NCI-H187 (cell line): ENCODE measurements at places on chromosomes 5 and 9.

DNA sequence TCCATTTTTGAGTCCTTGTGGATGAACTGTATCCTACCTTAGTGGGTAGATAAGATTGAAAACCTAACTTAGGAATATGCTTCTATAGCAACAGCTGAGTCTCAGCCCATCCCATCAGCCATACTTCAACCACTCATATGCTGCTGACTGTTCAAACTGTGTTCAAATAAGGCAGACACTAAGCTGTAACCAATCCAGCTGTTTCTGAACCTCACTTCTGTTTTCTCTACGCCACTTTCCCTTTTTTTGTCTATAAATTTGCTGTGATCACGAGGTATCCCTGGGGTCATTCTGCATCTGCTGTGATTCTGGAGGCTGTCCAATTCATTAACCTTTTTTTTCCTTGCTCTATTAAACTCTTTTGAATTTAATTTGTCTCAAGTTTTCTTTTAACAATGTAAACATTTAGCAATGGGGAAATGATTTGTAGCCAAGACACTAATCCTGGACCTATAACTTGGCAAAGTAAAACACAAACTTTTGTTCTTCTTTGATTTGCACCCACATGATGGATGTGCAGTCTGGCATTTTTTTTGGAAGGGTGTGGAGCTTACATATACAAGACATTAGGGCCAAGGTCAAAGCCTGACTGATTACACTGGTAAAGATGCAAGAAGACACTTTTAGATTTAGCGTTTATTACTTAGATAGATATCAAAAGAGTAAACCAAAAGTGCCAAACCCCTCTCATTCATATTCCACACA, 14.9 kb upstream of the SCGB3A2 start:
- no peak for DNase-seq

- DNase-seq: no peak
Measured at GRCh38 chr9:93141771-93142483, 7.9 kb upstream of the NINJ1 start.

DNA sequence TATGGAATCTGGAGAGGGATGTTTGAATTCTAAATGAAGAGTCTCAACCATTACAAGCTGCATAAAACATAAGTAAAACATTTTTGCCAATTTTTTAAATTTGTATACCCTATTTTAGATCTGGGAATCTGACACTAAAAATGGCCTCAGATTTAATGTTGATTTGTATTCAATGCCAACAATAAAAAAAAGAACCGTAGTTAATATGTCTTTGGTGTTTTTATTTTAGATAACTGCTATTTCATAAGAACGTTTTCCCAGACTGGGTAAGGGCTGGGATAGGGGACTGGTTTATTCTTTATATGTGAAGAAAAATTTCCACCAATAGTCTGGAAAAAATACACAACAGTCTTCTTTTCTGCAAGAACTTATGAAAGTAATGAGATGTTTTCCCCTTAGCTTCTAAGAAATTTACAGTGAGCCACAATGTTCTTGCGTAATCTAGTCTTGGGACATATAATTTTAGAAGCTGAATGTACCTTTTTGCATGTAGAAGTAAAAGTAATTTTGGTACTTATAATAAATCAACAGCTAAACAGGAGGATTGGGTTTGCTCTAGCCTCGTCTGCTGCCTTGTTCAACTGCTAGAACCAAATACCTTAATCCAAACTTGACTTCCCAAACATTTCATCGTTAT, 244.6 kb upstream of the EFNA5 start:
- no peak for DNase-seq

GRCh38 chr5:35003018-35003957, 44.5 kb downstream of the AGXT2 start:
- DNase-seq: no peak

DNA sequence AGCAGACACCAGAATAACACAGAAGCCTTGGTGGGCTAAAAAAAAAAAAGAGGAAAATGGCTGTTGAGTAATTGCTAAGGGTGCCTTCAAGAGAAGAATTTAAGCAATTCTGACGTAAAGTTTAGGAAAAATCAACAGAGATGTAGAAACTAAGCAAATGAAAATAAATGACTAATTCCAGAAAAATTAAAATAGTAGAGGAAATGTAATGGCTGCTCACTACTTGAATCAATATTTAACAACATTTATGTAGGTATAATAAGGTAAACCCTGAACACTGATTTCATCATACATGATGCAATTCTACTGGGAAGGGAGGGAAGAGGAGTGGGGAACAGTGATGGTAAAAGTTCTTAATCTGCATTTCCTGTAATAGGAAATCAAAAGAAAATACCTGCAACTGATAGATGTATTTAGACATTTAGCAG, 41.4 kb downstream of the PUM3 start:
- DNase-seq: no peak

DNA sequence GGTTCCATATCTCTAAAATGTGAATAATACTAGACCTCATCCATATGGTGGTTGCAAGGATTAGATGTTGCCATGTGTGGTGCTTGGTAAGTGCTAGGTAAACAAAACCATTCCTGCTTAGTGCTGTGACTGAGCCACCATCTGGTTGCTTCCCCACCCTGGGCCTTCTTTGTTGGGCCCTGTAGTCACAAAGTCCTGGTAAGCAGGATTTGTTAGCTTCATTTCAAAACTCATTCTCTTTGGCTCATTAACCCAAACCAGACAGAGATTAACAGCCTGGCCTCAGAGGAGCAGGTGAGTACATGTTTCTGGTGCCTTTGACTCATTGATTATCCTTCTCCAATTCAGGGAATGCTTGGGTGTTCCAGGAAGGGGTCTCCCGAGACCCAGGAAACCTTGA, 240.2 kb downstream of the ARHGAP26 start:
- no peak for DNase-seq

DNA sequence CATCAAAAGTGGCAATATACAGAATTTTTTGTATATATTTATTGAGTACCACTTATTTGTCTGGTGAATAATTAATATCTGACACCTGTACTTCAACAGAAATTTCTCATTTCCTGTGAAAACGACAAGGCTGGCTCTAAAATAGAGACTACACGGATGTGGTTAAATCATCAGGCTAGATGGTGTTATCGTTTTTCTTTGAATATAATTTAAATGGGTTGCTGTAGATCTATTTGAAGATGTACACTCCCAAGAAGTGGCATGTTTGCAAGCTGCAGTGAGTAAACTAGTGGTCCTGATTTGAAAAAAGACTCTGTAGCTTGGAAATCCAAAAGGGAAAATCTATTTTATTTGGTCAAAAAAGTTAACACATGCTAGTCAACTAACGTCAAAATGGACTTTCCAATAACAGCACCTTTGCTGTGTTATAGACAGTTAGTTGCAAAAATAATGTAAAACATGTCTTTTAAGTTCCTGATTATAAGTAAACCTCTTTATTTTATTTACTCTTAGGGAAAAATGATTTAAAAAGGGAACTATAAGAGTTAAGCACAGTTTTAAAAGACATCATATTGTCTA, 13.8 kb downstream of the ST8SIA4 start:
- no peak for DNase-seq

- DNase-seq: no peak
Measured at GRCh38 chr9:5825895-5826622, 6.9 kb downstream of the ERMP1 start.

DNA sequence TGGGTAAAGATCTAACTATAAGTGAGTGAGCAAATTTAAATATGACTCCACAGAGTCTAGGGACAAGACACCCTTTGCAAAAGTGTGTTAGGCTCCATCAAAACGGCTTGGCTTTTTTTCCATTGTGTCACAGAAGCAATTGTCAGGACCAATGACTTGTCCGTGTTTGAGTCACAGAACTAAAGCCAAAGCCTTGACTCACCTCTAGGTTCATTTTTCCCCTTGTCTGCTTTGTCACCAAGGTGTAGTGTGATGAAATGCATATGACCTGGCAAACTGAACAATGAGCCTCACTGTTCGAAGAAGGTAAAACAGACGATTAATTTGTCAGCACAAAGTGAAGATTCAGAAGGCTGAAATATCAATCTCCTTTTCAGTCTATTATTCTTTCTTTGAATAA, 331.0 kb downstream of the GLIS3 start:
- DNase-seq: no peak

- no peak for DNase-seq
Measured at GRCh38 chr5:80076131-80077050, 41.2 kb downstream of the THBS4 start.

DNA sequence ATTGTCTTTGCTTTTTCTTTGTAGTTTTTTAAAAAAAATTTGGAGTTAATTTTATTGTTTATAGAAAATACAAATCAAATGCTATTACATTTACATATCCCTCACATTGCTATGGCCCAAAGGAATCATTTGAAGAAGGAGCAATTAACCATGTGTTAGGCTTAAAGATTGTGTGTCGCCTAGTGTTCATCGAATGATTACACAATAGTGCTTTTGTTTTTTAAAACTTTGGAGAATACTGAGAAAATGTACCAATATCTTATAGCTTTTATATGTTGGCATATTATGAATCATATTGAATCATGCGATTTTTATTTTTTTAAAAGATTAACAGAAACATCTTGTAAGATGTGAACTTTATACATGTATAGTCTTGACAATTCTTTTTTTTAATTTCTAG, 21.7 kb downstream of the SLC30A5 start:
- no peak for DNase-seq

- no peak for DNase-seq
Measured at GRCh38 chr9:18638371-18639249, 164.7 kb downstream of the ADAMTSL1 start.

DNA sequence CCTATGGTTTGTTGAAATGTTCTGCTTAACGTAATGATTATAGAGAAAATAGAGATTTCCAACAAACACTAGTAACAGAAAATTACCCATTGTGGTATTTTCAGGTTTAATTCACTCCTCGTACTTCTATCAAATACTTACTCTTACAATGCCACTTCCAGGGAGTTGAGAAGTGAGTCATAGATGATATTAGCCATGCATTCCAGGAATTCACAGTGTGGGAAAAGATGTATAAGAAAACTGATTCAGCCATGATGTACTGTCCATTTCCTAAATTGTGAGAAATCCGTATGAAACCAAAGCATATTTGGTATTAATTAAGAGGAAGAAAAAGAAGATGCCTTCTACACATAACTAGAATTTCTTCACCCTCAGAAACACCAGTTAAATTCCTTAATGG, 1854.6 kb upstream of the WWC1 start:
- DNase-seq: no peak

DNA sequence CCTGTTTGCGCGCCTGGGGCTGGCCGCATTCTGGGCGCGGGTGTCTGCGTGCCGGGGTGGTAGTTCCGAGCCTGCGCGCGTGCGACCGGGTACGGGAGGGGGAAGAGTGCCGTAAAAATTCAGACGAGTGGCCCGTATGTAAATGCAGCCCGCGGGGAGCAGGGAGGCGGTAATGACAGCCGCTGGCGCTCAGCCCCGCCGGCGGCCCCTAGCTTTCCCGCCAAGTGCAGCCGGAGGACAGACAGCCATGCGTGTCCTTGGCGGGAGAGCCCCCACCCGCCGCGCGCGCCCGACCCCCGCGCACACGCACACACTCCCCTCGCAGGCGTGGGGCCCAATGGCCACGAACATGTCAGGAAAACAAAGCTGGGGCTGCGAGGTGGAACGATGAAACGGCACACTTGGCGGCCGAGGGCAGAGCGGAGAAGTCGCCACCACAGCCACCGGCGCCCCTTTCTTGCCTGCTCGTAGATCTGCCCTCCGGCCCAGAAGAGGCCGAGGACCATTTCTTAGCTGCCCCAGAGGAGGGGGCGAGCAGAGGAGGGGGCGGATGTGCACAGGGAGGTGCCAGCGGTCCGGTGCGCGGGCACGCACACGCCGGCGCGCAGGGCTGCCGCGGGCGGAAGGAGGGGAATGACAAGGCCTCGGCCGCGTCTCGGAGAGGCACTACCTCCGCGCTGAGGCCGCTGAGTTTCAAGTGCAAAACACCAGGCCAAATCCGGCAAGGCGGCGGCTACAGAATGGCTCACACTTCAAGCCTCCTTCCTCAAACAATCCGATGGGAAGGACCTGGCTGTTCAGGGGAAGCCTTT, 208.4 kb downstream of the MEF2C start:
- DNase-seq: peak; percentile 77

DNA sequence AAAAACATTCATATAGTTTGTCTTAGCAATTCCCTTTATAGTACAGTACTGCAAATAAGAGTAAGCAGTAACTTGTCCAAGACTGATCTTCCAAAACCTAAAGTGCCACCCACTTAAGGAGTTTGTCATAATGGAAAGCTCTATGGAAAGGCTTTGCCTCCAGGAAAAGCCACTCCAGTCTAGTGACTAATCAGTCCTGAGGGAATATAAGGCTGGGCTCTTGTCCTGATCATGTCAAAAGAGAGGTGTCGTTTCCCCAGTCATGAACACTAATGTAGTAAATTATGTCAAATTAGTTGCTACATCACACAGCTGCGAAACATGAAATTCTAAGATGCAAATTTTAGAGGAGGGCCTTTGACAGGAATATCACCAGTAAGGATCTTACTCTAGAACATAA, 271.6 kb downstream of the GABRB2 start:
- DNase-seq: peak; percentile 16

- no peak for DNase-seq
Measured at GRCh38 chr9:30575691-30576090, 1808.8 kb upstream of the ACO1 start.

DNA sequence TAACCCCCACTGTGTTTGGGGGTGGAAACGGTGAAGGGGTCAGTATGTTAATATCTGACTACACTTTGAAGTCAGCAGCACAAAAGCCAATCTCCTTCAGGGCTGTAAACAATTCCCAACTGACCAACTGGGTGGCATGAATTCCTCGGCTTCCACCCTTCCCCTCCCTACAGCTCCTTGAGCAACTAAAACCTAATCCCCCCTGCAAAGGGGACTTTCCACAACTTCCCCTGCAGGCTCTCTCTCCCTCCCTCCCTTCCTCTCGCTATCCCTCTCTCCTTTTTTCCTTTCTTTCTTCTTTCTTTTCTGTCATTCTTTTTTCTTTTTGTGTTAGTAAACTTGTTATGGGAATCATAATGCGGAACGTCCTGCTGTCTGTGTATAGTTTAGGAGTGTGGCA, 65.1 kb upstream of the PTCH1 start:
- no peak for DNase-seq

DNA sequence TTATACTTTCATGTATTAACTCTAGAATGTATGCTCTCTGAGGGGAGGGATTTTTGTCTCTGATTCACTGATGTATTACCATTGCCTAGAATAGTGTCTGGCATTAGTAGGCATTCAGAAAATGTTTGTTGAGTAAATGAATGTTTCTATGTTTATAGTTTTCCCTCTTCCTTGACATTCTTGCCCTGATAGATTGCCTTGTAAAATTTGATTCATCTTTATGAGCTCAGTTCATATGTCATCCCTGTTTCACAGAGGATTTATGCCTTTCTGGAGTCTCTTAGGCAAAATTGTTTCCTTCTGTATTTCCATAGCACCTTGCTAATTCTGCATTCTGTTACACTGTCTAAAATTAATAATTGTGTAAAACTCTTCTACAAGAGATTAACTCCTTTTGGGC, 72.3 kb downstream of the RASA1 start:
- DNase-seq: no peak

GRCh38 chr5:102375272-102375671, 79.2 kb upstream of the SLCO4C1 start:
- no peak for DNase-seq

- no peak for DNase-seq
Measured at GRCh38 chr5:138833726-138834480, 41.2 kb downstream of the LRRTM2 start.

GRCh38 chr5:93054424-93055163, 526.4 kb downstream of the NR2F1-AS1 start:
- DNase-seq: no peak
